ENCODE measurements at places on chromosomes 4 and X.
A peak's percentile ranks its signal among the peaks of the same experiment; 100 is the strongest.

DNA sequence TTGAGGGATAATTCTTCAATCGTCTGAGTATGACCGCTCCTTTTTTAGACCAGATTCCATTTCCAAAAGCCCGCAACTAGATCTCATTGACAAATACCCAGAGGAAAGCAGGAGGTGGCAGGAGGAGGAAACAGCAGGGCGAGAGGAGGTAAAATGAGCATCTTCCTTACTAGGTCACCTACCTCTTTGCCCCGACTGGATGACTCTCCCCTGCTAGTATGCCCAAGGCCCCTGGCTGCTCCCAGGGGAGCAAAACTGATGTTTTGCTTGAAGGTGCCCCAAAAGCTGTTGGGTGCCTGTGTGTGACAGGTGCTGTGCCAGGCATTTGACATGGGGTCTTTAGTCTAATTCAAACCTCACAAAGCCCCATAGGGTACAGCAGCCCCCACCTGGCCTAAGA lies 48.9 kb downstream of the C4orf50 start:
- peaks cover 29% of the 10 kb centered on the region for H3K27me3 ChIP-seq
- no peaks in the 10 kb centered on the region for H3K4me1 ChIP-seq
- no peak overlapping the region for H3K4me3 ChIP-seq
- no peak overlapping the region for H3K27ac ChIP-seq
- H3K36me3 ChIP-seq = no peaks in the 10 kb centered on the region
- DNase-seq = no peak

- no peaks in the 10 kb centered on the region for H3K4me1 ChIP-seq
- DNase-seq = no peak
- no peaks in the 10 kb centered on the region for H3K36me3 ChIP-seq
- no peak overlapping the region for H3K27ac ChIP-seq
Observed at GRCh38 chrX:15864023-15864422, 9.4 kb upstream of the AP1S2 start.

- no peak overlapping the region for H3K4me3 ChIP-seq
- peaks cover 35% of the 10 kb centered on the region for H3K36me3 ChIP-seq
- H3K27ac ChIP-seq = no peak overlapping the region
- no peaks in the 10 kb centered on the region for H3K4me1 ChIP-seq
Observed at GRCh38 chr4:1369091-1369450, 22.1 kb downstream of the UVSSA start.

DNA sequence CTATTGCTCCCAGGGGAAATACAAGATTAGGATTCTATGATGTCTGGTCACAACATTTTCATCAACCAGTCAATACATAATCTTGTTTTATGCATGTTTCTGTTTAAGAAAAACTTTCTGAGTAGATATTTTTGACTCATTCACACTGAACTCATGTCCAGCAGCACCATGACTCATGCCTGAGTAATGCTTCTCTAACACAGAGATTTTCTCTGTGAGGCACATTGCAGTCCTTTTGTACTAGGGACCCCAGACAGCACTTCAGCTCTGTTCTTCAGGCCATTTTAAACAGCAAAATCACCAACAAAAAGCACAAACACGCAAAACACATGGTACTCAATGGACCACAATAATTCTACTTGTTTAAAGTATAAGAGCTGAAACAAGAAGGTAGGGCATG lies 83.6 kb downstream of the MXRA5 start:
- H3K4me3 ChIP-seq = no peak overlapping the region

DNA sequence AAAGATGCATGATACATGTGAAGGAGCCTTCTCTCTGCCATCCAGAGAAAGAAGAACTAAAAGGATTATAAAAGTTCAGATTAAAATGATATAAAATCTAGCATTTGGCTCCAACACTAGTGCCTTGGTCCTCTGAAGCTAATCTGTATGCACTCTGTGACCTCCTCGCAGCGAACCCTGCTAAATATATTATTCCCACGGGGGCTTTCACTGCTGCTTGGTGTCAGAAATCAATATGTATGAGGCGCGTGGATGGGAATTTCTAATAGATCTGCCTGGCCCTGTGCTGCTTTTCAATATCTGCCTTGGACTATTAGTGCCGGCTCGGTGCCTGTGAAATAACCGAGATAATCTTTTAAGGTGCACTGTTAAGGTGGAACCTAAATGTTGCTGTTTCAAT lies 69.7 kb downstream of the CXXC4 start:
- no peaks in the 10 kb centered on the region for H3K27me3 ChIP-seq
- no peaks in the 10 kb centered on the region for H3K4me1 ChIP-seq
- H3K4me3 ChIP-seq = no peak overlapping the region
- no peaks in the 10 kb centered on the region for H3K36me3 ChIP-seq

DNA sequence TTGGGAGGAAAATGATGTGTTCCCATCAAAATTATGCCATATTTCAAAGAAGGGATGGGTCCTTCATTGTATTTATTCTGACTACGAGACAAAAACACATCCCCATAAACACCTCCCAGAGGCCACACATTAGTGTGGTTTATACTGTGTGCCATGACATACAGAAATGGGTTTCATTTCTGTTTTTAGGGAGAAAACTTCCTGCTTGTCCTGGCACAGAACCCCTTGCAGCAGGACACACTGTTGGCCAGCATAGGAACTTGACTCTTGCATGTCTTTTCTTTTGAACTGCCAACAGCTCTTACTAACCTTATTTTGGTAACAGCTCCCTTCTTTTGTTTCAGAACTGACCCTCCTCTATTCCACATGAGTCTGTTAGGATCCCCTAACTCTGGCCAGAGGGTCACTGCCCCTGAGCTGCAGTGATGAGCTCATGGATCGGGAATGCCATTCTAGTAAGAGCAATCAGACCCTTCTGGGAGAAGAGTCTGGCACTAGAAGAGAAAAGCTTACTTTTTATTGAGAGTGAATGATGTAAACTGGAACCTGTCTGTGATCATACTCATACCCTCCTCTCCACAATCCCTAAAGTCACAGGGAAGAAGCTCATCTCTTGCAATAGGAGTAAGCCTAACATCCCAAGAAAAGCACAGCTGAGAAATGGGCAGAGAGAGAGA lies 86.4 kb downstream of the SMIM20 start:
- no peaks in the 10 kb centered on the region for H3K4me1 ChIP-seq
- DNase-seq = no peak
- no peaks in the 10 kb centered on the region for H3K36me3 ChIP-seq

DNA sequence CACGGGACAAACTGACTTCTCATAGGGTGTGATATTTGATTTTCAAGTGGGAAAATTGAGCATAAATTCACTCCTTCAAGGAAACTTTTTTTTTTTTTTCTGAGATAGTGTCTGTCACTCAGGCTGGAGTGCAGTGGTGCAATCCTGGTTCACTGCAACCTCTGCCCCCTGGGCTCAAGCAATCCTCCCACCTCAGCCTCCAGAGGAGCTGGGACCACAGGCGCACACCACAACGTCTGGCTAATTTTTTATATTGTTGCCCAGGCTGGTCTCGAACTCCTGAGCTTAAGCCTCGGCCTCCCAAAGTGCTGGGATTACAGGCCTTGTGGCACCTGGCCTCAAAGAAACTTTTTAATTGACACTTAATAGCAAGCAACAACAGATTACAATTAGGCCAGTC lies 13.8 kb downstream of the CLDN34 start:
- H3K4me3 ChIP-seq = no peak overlapping the region
- DNase-seq = no peak
- H3K4me1 ChIP-seq = no peaks in the 10 kb centered on the region
- H3K27ac ChIP-seq = no peak overlapping the region

- no peak overlapping the region for H3K27ac ChIP-seq
- no peaks in the 10 kb centered on the region for H3K4me1 ChIP-seq
- no peak overlapping the region for H3K4me3 ChIP-seq
- H3K27me3 ChIP-seq = peaks cover 2% of the 10 kb centered on the region
Observed at GRCh38 chr4:41405464-41406112, 132.4 kb upstream of the LIMCH1 start.

GRCh38 chr4:153497988-153498967 lies 32.1 kb downstream of the TMEM131L start:
- H3K27me3 ChIP-seq = no peaks in the 10 kb centered on the region
- DNase-seq = peak; percentile 44
- H3K27ac ChIP-seq = peak overlapping the region; percentile 86
- peaks cover 74% of the 10 kb centered on the region for H3K4me1 ChIP-seq
- no peaks in the 10 kb centered on the region for H3K36me3 ChIP-seq

DNA sequence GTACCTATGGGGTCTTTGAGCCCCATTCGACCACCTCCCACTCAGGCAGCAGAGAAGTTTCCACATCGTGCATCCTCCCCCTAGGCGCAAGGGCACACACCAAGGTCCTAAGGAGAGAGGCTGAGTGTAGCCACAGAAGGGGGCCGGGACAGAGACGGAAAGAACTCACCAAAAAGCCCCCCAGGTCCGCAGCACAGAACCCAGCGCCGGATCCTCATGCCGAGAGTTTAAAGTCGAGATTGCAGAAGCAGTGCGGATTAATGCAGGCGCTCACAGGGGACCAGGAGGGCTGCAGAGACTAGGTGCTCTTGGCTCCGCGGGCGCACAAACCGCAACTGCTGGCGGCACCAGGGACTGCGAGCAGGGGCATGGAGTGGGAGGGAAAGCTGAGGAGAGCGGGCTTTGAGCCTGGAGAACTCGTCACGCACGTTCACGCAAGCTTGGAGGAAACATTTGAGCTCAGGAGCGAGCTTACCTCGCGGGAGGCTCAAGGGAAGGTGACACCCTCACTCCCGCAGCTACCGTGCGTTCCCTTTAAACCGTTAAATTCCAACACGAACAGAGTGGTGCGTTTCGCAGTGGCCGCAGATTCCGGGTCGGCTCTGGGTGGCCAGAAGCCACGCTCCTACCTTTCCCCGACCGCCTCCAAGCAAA lies 8.5 kb downstream of the NKX3-2 start:
- no peak for DNase-seq
- no peaks in the 10 kb centered on the region for H3K36me3 ChIP-seq
- peaks cover 96% of the 10 kb centered on the region for H3K27me3 ChIP-seq

- H3K36me3 ChIP-seq = no peaks in the 10 kb centered on the region
- H3K4me3 ChIP-seq = no peak overlapping the region
- no peaks in the 10 kb centered on the region for H3K27me3 ChIP-seq
- no peak for DNase-seq
Observed at GRCh38 chrX:74133156-74133796, 170.7 kb upstream of the ZCCHC13 start.

GRCh38 chr4:77930876-77931275 lies 68.2 kb downstream of the MRPL1 start:
- no peaks in the 10 kb centered on the region for H3K27me3 ChIP-seq
- no peaks in the 10 kb centered on the region for H3K4me1 ChIP-seq
- DNase-seq = no peak
- H3K36me3 ChIP-seq = peaks cover 19% of the 10 kb centered on the region
- no peak overlapping the region for H3K27ac ChIP-seq

DNA sequence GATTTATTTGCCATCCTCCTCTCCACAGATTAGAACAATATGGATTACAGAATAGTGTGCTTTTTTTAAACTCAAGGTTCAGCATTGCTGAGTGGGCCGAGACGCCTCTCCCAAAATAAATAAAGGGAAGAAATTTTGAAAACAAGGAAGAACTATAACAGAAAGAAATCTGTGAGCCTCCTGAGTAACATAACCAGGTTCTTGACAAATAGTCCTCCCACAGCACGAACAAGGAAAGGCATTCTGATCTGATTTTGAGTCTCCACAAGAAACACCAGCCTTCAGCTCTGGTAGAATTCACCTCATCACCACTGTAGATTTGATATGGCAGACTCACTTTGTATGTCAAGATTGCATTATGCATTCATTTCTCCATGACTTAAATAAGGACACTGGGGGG lies 173.6 kb downstream of the HHIP start:
- H3K4me3 ChIP-seq = no peak overlapping the region
- H3K27ac ChIP-seq = no peak overlapping the region
- H3K4me1 ChIP-seq = no peaks in the 10 kb centered on the region
- H3K27me3 ChIP-seq = no peaks in the 10 kb centered on the region
- H3K36me3 ChIP-seq = no peaks in the 10 kb centered on the region
- no peak for DNase-seq

GRCh38 chr4:3725936-3726870 lies 40.0 kb upstream of the ADRA2C start:
- no peak overlapping the region for H3K4me3 ChIP-seq
- no peaks in the 10 kb centered on the region for H3K36me3 ChIP-seq
- no peak for DNase-seq

DNA sequence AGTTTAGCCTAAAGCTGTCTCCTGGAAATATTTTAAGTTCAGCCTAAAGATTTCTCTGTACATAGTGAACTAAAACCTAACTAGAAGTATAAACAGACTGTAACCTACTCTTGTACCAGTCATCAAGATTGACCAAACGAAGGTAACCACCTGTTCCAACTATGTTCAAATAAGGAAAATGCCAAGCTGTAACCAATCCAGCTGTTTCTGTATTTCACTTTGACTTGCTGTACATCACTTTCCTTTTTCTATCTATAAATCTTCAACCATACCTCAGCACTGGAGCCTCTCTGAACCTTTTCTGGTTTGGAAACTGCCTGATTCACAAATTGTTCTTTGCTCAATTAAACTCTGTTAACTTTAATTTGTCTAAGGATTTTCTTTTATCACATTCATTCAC lies 3.1 kb upstream of the CYSLTR1 start:
- H3K27me3 ChIP-seq = no peaks in the 10 kb centered on the region
- no peak overlapping the region for H3K4me3 ChIP-seq
- DNase-seq = no peak
- peak overlapping the region; percentile 23 for H3K27ac ChIP-seq
- H3K4me1 ChIP-seq = peaks cover 13% of the 10 kb centered on the region

GRCh38 chr4:73740353-73740778 lies at the start of gene CXCL8:
TSS of gene CXCL8 (plus strand) at chr4:73740569. CDS start at chr4:73740659, 90 bp downstream.
- H3K36me3 ChIP-seq = no peaks in the 10 kb centered on the region
- DNase-seq = no peak
- no peaks in the 10 kb centered on the region for H3K4me1 ChIP-seq
- no peaks in the 10 kb centered on the region for H3K27me3 ChIP-seq
- H3K4me3 ChIP-seq = no peak within 1 kb of the TSS

GRCh38 chrX:18698737-18699650 lies 8.5 kb upstream of the PPEF1 start:
- H3K4me1 ChIP-seq = no peaks in the 10 kb centered on the region
- no peaks in the 10 kb centered on the region for H3K27me3 ChIP-seq
- no peak overlapping the region for H3K27ac ChIP-seq

DNA sequence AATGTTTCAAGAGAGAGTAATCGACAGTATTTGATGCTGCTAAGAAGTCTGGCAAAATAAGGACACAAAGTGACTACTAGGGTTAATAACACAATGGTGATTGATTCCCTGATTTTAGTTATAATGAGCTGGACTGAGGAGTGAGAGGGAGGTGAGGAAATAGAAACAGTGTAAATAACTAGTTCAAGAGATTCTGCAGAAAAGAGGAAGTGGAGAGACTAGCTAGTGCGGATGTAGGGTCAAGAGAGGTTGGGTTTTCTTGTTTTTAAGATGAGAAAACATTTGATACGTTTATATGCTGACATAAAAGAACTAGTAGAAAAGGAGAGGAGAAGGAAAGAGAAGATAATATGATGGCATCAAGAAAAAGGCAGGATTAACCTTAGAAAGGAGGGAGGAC lies 12.2 kb upstream of the TRPC5 start:
- no peaks in the 10 kb centered on the region for H3K36me3 ChIP-seq
- no peak overlapping the region for H3K4me3 ChIP-seq
- H3K27me3 ChIP-seq = no peaks in the 10 kb centered on the region
- DNase-seq = no peak
- H3K27ac ChIP-seq = no peak overlapping the region
